Activated naive CD4-positive, alpha-beta T cell treated with anti-CD3 and anti-CD28 coated beads, Interleukin-2, amount 50 U/mL, for 16 hours (primary cell): ENCODE measurements at places on chromosomes 1 and 21.

DNA sequence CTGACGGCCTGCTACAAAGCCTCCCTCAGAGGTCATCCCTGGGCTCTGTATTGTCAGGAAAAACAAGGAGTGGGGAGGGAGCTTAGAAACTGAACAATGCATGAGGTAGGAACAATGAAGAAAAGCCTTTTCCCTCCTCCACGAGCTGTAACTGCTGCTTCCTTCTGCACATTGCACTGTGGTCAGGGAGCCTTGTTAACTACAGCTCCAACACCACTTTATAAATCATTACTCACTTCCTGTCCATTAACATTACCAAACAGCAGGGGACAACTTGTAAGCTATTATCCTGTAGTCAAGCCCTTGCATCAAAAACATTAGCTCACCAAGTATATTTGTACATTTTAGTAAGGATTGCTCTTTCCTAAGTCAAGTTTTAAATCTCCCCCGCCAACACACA is 336.0 kb upstream of the NR5A2 start:
- no peak for DNase-seq

GRCh38 chr1:7975212-7975865 is 13.8 kb downstream of the PARK7 start:
- DNase-seq = peak; percentile 29

- no peak for DNase-seq
Observed at GRCh38 chr1:2623571-2624337, 9.1 kb downstream of the MMEL1 start.

GRCh38 chr1:61807606-61808140 is 65.4 kb downstream of the PATJ start:
- DNase-seq = no peak

DNA sequence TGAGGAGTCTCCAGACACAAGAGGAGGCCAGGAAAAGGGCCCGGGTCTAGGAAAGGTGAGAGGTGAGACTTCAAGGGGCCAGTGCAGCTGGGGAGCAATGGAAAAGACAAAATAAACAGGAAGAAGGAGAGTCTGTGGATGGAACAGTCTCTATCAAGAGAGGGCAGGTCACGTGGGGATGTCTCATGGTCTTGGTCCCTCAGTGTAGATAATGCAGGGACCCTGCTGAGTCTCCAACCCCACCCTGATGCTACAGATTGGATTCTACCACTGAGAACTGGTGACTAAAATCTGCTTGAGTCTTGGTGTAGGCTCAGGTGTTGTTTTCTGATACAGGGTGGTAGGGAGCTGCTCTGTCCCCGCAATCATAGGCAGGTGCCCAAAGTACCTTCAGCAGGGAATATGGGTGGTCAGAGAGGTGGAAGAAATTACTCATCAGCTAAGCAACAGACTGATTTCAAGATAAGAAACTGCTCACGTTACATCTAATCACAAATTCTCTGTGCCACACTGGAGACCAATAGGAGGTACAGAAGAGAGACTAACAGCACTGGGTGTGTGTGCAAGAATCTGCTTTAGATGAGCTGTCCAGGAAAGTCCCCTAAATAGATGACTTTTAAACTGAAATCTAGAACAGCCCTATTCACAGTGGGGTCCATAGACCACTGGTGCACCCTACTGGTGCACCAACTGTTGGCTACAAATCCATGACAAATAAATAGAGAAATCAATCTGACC is 101.5 kb upstream of the TLR5 start:
- peak; percentile 42 for DNase-seq

DNA sequence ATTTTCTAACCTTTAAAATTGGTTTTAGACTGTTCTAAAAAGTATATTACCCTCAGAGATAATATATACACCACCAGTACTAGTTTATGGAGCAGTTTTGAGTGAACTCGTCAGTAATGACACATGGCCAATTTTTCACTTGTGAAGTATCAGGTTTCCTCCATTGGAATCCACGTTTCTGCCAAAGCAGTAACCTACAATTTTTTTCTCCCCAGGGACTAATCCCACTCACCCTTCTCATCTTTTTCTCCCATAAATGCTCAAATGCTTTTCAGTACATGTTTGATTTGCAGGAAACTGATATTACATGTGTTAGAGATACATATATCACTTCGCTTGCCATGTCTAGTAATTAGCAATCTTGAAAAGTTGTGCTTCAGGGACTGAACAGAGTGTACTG is 94.1 kb downstream of the COL24A1 start:
- DNase-seq = no peak

GRCh38 chr1:40393173-40393572 is 19.6 kb downstream of the SMAP2 start:
- DNase-seq = no peak

- peak; percentile 74 for DNase-seq
Observed at GRCh38 chr1:150974580-150975478, at the start of gene CERS2. Gene CERS2, minus strand, starts transcription at chr1:150974835. Its CDS starts 5,745 bp downstream, at chr1:150969090.

DNA sequence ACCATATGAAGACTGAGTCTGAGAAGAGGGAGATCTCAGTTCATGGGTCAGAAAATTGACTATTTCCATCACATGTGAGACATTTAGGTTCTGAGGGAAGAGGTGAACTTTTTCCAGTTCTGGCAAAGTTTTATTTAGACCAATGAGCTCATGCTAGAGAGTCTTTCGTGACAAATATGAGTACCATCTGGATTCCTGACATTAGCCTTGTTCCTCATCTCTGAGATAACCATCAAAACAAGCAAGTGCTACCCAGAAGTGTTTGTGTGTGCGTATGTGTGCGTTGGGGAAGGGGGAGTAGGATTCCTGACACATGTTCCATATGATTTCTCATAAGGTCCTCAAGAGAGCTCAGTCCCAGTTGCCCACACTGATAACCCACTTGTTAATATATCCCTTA is 120.6 kb downstream of the FASLG start:
- DNase-seq = no peak

- peak; percentile 39 for DNase-seq
Observed at GRCh38 chr1:11736746-11737639, 1.1 kb downstream of the AGTRAP start.

- DNase-seq = no peak
Observed at GRCh38 chr1:168137515-168137821, 738 bp upstream of the GPR161 start.

DNA sequence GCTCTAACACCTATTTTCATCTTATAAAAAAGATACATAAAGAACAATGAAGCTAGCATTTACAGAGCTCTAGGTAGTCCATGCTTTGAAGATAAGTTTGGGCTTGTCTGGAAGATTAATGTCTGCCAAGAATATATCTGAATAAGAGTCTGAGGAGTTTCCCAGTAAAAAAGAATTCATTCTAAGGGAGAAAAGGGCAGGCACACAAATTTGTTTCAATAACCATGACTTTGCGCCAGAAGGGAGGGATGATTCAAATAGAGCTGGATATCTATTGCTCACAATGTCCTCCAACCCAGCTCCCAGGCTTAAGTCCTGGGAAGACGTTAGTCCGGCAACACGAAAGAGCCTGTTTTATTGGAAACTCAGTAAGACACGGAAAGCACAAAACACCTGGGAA is 9.7 kb upstream of the TTLL7 start:
- DNase-seq = no peak

GRCh38 chr1:9165396-9165795 is 36.5 kb upstream of the GPR157 start:
- DNase-seq = no peak

GRCh38 chr1:154627257-154628120 is 19.5 kb upstream of the ADAR start:
- peak; percentile 92 for DNase-seq

DNA sequence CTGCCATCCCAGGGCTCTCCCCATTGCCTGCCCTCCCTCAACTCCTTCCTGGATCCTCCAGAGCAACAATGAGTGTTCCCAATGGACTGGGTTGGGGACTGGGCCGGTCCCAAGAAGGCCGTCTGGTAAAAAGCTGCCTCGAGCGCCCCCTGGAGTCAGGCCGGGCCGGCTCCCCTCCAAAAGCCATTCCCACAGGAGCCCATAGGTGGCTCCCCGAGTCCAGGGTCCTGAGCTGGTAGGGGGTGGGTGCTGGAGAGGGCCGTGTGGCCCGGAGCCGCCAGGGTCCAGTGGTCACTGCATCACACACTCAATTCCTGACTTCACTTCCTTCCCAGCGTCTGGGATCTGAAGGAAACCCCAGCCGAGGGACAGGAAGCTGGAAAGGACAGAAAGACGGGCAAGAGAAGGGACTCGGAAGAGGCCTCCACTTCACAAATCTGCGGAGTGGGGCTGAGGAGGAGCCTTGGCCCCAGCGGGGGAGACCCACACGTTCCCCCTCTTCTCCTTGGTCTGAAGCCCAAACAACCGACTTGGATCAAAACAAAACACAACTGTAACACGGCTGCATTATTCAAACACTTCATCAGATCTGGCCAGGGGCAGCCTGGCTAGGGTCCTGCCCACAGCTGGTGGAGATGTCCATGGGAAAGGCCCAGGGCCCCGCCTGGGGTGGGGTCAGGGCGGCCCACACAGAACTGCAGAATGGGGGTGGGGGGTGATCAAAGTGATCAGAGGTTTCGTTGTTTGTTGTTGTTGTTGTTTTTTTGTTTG is 10.9 kb upstream of the ALDH4A1 start:
- peak; percentile 79 for DNase-seq

DNA sequence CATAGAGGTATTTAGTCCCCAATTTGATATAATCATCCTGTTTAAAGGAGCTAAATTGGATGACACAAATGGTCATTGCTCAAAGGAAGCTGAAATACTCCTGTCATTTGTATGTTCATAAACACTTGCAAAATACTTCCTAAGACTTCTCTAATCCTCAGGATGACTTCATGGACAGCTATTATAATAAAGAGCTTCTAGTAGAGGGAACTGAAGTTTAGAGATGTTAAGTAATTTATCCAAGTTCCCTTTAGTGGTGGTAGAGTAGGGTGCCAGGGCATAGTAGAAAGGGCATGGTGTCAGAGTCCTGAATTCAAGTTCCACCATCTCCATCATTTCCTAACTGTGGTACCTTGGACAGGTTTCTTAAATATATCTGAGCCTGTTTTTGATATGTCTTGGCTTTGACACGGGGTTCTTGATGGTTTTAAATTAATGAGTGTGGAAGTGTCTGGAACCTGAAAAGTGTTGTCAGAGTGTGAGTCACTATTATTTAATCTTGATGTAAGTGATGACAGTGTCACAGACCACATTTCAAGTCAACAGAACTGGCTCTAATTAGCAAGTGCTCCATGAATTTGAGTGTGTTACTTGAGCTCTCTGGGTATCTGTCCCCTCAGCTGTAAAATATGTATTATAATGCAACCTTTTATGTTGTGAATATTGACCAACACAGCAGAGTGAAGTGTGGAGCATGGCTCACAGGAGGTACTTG is 12.1 kb upstream of the GBP6 start:
- no peak for DNase-seq

- DNase-seq = no peak
Observed at GRCh38 chr1:168397806-168398205, 117.1 kb downstream of the TBX19 start.

DNA sequence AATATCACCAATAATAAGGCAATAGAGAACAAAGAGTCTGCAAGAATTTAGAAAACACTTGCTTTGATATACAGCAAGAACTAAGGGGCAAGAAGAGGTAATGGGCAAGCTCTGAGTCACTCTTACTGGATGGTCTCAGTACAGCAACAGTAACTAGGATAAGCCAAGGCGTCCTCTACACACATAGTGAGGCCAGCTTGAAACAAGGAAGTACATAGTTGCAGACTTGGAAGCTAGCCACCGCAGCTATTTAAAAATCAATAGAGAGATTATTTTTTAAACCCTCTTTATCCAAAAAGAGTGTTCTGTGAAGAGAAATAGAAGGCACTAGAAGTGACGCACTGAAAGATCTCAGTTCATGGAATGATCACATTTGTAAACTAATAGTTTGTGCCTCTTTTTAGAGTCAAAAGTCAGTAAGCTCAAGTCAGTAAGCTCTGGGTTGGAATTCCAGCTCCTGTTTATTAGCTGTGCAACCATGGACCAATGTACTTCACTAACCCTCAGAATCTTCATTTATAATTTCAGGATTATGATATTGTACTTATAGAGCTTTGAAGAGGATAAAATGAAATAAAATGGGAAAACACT is 118.6 kb downstream of the AKT3 start:
- DNase-seq = no peak

DNA sequence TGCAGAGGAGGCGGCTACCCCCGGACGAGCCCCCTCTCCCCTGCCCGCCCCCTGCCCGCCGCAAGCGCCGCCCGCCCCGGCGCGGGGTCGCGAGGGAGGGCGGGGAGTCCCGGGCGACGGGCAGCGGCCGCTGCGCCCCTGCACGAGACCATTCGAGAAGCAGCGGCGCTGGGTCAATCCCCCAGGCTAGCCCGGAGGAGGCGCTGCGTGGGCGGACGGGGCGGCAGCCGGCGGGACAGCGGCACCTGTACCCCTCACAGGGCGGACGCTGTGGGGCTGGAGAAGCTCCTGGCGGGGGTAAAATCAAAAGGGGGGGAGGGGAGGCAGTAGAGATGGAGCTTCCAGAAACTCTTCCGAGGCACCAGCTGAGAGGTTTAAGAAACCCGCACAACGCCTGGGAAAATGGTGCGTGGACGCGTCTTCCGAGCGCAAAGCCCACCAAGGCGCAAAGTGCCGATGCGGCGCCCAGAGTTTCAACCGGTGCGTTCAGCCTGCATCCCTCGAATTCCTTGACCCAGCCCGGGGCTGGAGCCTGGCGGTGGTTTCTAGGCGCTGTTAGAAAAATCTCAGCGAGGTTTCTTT is at the start of gene PLPPR5:
TSS of gene PLPPR5 (minus strand) at position 1 of the 582 bp plus-strand sequence. CDS start 190 bp downstream, outside the sequence.
- peak; percentile 21 for DNase-seq

DNA sequence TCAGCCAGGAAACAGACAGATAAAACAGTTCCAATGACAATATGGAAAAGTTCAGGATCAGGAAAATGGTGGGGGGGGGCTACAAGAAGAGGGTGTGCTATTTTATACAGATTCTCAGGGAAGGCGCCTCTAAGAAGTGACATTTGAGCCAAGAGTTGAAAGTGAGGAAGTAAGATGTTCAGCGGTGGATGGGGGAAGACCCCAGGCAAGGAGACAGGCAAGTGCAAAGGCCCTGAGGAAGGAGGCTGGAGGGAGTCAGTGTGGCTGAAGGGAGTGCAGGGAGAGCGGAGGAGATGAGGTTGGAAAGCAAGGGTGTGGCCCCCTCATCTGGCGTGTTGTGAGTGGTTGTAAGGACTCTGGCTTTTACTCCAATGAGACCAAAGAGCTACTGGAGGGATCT is 8.4 kb upstream of the PDZK1IP1 start:
- no peak for DNase-seq

DNA sequence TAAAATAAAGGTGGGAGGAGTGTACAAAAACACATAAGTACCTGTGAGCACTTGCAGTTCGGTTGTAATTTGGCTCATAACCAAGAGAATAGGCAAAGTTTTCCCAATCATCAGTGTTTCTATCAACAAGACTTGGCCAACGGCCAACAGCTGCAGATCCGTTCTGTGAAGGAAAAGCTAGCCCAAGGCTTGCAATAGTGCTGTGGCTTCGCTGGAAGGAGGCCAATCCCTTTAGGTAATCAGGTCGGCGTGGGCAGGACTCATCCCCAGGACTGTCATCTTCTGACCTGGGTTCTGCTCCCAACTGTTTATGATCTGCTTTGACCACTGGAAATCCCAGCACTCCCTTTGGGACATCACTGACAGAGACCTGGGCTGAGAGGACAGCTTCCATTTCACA is 107.8 kb downstream of the LYST start:
- DNase-seq = no peak

GRCh38 chr1:27118440-27118689 is 36.6 kb downstream of the SLC9A1 start:
- DNase-seq = no peak

- no peak for DNase-seq
Observed at GRCh38 chr1:53906121-53906520, 12.1 kb downstream of the DIO1 start.

- DNase-seq = no peak
Observed at GRCh38 chr1:2326524-2326923, 64.8 kb downstream of the MORN1 start.

- peak; percentile 57 for DNase-seq
Observed at GRCh38 chr21:17688912-17689874, 76.5 kb upstream of the BTG3 start.
